Activated naive CD4-positive, alpha-beta T cell treated with anti-CD3 and anti-CD28 coated beads for 36 hours (primary cell): ENCODE measurements at places on chromosomes 12 and 14. TPM values are rescaled to one million over a fixed set of nuclear protein-coding genes. Genes with fewer than 3 reads are reported as not detected.

Gene ADGRD1
- total RNA-seq, result not detected

Gene SYNE3
- 22.8 TPM for total RNA-seq

Gene CD163
- total RNA-seq, result not detected

DNA sequence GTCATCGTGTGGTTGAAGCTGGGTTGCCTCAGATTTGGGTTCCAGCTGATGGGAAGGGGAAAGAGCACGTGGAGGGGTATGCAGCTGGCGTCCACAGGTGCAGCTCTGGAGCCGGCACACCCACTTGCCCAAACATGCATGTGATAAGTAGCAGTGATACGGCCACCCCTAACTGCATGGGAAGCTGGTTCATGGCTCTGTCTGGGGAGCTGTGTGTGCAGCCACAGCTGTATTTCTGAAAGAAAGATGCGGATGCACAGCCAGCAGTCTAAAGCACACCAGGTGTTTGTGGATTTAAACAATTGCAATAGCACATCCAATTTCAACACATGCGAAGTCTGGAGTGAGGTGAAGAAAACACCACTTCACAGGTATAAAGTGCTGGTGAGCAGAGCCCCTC lies 181.4 kb downstream of the EFCAB11 start:
- no peak for DNase-seq

GRCh38 chr14:99741227-99741976 lies 51.8 kb upstream of the EML1 start:
- no peak for DNase-seq

- DNase-seq, result no peak
Observed at GRCh38 chr14:34826661-34827060, 48.5 kb downstream of the BAZ1A start.
